ENCODE measurements at places on chromosomes 2 and 18.

DNA sequence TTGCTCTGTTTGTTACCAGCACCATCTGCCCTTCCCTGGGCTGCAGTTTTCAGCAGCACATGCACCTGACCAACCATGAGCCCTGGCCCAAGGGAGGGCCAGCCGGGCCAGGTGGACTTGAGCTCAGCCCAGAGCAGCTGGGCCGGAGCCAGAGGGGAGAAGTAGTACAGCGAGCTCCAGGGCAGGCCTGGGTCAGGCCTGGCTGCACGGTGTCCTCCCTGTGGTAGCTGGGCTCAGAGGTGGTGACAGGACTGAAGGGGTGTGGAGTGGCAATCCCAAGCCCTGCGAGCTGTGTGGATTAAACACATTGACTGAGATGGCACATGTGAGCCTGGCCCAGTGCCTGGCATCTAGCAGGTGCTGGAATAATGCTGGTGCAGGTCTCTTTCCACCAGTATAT, 222.2 kb downstream of the GLI2 start:
- DNase-seq, result no peak

DNA sequence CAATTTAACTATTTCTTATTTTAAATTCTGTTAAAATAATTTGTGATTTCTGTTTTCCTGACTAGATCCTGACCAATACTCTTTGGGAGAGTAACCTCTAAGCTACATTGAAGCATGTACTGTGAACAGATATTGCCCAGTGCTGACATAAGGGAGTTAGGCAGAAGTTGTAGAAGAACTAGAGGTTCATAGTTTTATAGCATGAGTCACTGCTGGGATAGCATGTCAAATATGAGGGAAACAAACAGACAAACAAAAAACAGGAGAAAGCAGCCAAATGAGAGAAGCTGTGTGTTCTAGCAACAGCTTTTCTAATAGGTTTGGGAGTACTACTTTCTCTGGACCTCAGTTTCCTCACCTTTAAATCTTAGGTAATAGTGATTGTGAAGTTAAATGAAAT, 72.4 kb downstream of the CERS6 start:
- no peak for DNase-seq

GRCh38 chr2:152467677-152468410, 132.9 kb downstream of the FMNL2 start:
- DNase-seq, result no peak

GRCh38 chr18:13452388-13452811, 233.8 kb downstream of the LDLRAD4 start:
- no peak for DNase-seq

GRCh38 chr18:23283916-23284430, 148.7 kb downstream of the CABLES1 start:
- no peak for DNase-seq

GRCh38 chr2:132671151-132671835, 1.3 kb upstream of the LYPD1 start:
- no peak for DNase-seq

- no peak for DNase-seq
These were observed 986.7 kb upstream of the CDH2 start for GRCh38 chr18:29163596-29163995.

DNA sequence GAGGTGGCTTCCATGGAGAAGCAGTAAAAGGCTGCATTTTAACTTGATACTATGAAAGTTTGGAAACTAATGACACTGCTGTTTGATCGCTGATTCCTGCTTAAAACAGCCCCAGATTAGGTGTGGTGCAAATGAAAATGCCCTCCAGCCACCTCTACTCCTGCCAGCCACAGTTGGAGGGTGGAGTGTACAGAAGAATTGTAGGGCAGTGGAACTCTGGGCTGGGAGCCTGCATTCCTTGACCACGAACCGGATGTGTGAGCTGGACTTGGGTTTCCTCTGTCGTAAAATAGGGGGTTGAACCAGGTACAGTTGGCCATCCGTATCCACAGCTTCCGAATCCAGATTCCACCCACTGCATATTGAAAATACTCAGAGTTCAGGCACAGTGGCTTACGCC, 84.6 kb upstream of the RFX8 start:
- no peak for DNase-seq

GRCh38 chr2:3248754-3249475, 128.7 kb downstream of the EIPR1 start:
- DNase-seq, result no peak

GRCh38 chr2:119431976-119432850, 559 bp downstream of the TMEM37 start:
- no peak for DNase-seq

DNA sequence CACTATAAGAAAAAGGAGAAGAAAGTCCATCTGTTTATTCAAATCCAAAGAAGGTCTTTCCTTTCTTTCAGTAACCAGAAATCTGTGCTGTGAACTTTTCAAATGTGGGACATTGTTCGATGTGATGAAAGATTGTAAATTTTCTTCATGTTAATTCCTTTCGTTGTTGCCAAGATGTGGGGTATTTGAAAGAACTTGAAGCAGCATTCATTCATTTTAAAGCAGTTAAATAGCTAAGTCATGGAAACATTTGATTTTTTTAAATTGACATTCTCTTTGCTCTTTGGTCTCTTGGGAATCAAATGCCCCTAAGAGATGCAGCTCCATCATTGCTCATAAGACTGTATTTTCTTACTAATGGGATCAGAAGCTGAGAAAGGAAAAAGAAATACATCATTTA, 93.7 kb upstream of the EHBP1 start:
- DNase-seq, result no peak

- no peak for DNase-seq
These were observed 68.3 kb upstream of the PPM1B start for GRCh38 chr2:44100351-44100750.

GRCh38 chr2:111121028-111121827, 514 bp downstream of the BCL2L11 start:
- DNase-seq, result peak; percentile 31

GRCh38 chr2:149161481-149162225, 123.2 kb downstream of the LYPD6B start:
- no peak for DNase-seq

DNA sequence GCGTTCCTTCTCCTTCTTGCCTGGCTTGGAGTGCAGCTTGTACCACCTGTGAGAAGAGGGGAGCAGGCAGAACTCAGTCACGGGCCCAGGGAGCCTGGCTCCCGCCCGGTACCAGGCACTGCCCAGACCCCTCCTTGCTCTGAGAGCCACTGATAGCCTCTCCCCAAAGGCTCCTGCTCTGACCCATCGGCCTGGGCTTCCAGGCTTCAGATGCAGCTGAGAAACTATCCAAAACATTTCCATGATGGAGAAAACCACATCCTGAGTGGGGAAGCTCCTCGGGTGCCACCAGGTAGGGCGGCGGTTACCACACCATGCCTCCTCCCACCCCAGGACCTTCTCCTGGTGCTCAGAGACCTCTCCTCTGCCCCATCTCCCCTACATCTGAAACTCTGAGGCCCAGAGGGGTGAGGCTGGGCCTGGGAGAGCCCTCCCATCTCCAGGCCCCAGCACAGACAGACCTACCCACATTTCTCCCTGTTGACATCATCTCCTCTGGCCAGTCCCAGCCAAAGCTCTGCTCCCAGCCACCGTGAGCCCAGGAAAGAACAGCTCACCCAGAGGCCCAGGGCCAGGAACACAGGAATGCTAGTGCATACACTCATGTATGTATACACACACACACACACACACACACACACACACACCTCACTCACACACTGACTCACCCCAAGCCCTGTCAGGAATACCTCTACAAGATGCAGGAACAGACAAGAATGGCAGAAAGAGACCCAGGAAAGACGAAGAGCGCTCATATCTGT, 17.9 kb upstream of the SFXN5 start:
- no peak for DNase-seq

- no peak for DNase-seq
These were observed 36.5 kb downstream of the SLC25A52 start for GRCh38 chr18:31723990-31724711.

Data from NCI-H1694 (cell line).